NCI-H2081 (cell line): ENCODE measurements at places on chromosomes 5 and 9.

DNA sequence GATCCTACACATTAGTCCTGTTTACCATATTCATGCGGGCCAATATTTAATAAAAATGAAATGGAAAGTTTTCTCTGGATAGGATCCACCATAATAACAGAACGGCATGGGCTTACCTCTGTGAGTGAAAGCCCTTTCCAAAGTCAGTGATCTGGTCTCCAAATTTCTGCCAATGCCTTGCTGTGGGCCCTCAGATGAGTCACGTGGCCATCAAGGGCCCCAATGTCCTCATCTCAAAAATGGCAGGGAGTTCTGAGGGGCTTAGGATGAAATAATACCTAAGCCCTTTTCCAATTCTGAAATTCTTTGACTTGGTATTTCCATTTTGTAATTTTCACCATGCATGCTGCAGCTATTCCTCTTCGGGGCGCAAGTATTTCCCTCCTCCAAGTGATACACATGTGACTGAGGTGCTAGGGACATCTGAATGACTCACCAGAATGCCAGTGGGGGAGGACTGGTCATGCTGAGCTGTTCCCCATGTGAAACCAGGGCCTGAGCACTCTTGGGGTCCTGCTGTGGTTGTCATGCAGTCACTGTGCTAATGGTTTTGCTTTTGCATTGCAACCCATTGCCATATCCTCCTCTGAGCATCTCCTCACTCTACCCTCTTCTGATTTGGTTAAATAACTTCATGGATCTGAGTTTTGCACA is 35.0 kb downstream of the ITK start:
- no peak for DNase-seq

GRCh38 chr9:137707361-137707760 is 88.6 kb downstream of the EHMT1 start:
- no peak for DNase-seq

DNA sequence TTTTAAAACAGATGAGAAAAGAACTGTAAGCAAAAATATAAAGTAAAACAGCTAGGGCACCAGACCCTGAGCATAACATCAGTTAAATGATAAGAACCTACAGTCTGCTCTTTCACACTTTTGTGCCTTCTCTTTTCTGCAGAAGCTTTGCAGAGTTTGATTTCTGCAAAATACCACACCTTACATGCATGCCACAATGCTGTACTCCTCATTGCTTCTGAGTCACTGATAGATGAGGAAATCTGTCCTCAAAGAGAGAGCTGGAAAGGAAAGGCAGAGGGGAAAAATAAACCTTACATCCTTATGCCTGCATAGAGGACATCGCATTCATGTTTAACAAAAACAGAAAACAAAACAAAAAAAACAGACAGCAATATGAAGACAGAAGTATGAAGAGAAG is 142.9 kb downstream of the ATPSCKMT start:
- no peak for DNase-seq

GRCh38 chr9:127905004-127905728 is 5.8 kb upstream of the ST6GALNAC6 start:
- DNase-seq: no peak

DNA sequence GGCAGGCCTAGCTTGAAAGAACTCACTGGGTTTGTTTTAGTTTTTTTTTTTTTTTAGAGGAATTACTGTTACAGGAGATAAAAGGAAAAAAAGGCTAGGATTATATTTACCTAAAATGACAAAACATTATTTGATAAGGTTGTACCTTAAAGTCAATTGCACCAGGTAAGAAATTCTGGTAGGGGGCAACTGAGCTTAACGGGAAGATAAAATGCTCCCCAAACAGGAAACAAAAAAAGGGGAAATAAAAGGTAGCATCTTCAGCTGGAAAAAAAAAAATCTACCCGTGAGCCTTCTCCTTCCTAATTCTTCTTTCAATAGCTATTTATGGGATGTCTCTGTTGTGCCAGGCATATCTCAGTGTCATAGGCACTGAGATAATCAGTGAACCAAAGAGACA is 164.5 kb downstream of the PIK3R1 start:
- no peak for DNase-seq

GRCh38 chr5:139659695-139660101 is 11.5 kb downstream of the CXXC5 start:
- no peak for DNase-seq

GRCh38 chr9:100322954-100323536 is 29.7 kb downstream of the TEX10 start:
- DNase-seq: peak; percentile 38
